Activated CD8-positive, alpha-beta memory T cell treated with anti-CD3 and anti-CD28 coated beads for 36 hours (primary cell): ENCODE measurements at places on chromosomes 7 and 10. TPM values are rescaled to one million over a fixed set of nuclear protein-coding genes. Genes with fewer than 3 reads are reported as not detected.

LEP gene
- not detected for total RNA-seq

MARCHF5 gene
- total RNA-seq: 30.4 TPM

MYO1G gene
- total RNA-seq: 316 TPM

PIP gene
- total RNA-seq: not detected

PLCE1 gene
- 0.02 TPM for total RNA-seq

IQUB gene
- 0.13 TPM for total RNA-seq

CCDC172 gene
- total RNA-seq: not detected

TRIL gene
- total RNA-seq: not detected

GIMAP1 gene
- 3.6 TPM for total RNA-seq

OGDHL gene
- 0.89 TPM for total RNA-seq

ARHGAP21 gene
- total RNA-seq: 31.7 TPM

TUBAL3 gene
- total RNA-seq: not detected

KLHDC10 gene
- total RNA-seq: 17.9 TPM

ADCYAP1R1 gene
- not detected for total RNA-seq

RHBDD2 gene
- 38.1 TPM for total RNA-seq

OR2A1 gene
- total RNA-seq: not detected

HOXA13 gene
- not detected for total RNA-seq

OR13A1 gene
- total RNA-seq: not detected

HOXA7 gene
- not detected for total RNA-seq

LRMDA gene
- total RNA-seq: not detected

SPACDR gene
- 1.6 TPM for total RNA-seq

GPC2 gene
- 2.3 TPM for total RNA-seq

PLAU gene
- total RNA-seq: 0.25 TPM

DENND2A gene
- not detected for total RNA-seq

MICU1 gene
- 27.1 TPM for total RNA-seq
